G401 (cell line): ENCODE measurements at places on chromosomes 7 and 10. TPM values are rescaled to one million over a fixed set of nuclear protein-coding genes. Genes with fewer than 3 reads are reported as not detected.

TMEM209 gene
- 4.2 and 7.8 TPM in 2 replicates for total RNA-seq

FFAR4 gene
- not detected in 2 replicates for total RNA-seq

LEP gene
- total RNA-seq, result not detected in 2 replicates

SKAP2 gene
- 3.0 and 16.2 TPM in 2 replicates for total RNA-seq

ITGB8 gene
- total RNA-seq, result not detected in 2 replicates

OR13A1 gene
- total RNA-seq, result not detected in 2 replicates

PLXDC2 gene
- total RNA-seq, result not detected in 2 replicates

SPDYE6 gene
- not detected in 2 replicates for total RNA-seq

HEPACAM2 gene
- total RNA-seq, result not detected in 2 replicates

GPAM gene
- total RNA-seq, result 11.1 and 18.1 TPM in 2 replicates
